ENCODE measurements at places on chromosomes 5 and 9. TPM values are rescaled to one million over a fixed set of nuclear protein-coding genes. Genes with fewer than 3 reads are reported as not detected.

The CTXN3 gene
- not detected for total RNA-seq

The MORN5 gene
- not detected for total RNA-seq

The LCN2 gene
- total RNA-seq: not detected

The TAF11L5 gene
- total RNA-seq: not detected

The NDUFS4 gene
- total RNA-seq: 32.7 TPM

The MAST4 gene
- total RNA-seq: 53.1 TPM

The SYK gene
- total RNA-seq: 53.0 TPM

The SMIM23 gene
- total RNA-seq: not detected

The MTAP gene
- total RNA-seq: 32.9 TPM

The PCDHGA9 gene
- 0.92 TPM for total RNA-seq

The MELK gene
- 25.3 TPM for total RNA-seq

The FGF10 gene
- not detected for total RNA-seq
